NCI-H1436 (cell line): ENCODE measurements at places on chromosomes 16 and 17.

DNA sequence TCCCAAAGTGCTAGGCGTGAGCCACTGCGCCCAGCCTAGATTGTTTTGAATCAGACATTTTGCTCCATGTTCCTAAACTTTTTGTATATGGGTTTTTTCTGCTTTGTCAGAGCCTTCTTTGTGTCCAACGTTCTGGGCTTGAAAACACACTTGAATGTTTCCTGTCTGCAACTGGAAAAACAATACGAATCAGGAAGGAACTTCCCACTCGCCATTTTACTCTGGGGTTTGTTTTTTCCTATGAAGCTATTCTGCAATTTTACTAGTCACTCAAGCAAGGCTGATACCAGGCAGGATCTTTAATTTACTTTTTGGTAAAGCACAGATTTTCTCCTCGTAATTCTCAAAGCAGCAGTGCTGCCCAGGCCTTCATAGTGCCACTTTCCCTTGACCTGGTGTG lies 31.6 kb downstream of the ARHGAP17 start:
- DNase-seq = no peak

DNA sequence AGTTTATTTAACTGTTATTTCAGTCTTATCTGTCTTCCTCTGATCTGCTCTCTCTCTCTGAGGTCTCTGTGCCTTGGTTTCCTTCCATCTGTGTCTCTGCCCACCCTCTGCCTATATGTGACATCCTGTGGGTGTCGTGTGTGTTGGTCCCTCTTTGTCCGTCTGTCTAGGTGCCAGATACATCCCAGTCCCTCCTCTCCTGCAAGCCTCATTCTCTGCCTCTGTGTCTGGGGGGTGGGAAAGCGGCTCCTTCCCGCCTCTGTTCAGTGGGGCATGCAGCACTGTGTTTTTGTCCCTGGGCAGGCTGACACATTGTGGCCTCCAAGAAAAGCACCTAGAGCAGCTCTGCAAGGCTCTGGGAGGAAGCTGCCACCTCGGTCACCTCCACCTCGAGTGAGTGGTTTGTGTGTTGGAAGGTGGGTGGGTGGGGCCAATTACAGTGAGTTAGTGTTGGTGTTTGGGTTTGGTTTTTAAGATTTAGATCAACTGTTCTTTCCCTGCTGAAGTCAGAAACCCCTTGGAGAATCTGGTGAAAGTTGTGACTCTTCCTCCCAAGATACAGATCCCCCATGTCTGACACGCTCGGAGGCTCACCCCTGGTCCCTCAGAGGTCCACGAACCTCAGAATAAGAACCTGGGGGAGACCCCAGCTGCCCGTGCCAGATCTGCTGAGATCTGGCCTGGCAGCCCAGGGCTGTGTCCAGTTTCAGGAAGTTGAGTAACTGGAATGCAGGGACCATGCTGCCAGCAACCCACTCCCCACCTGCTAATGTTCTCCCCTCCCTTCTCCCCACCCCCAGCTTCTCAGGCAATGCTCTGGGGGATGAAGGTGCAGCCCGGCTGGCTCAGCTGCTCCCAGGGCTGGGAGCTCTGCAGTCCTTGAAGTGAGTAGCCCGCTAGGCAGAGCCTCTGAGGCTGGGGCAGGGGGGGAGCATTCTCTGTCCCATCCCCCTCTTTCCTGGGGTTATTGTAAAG lies 50.9 kb upstream of the CPNE2 start:
- no peak for DNase-seq

GRCh38 chr17:28972437-28972836 lies 21.1 kb upstream of the PHF12 start:
- DNase-seq = no peak

DNA sequence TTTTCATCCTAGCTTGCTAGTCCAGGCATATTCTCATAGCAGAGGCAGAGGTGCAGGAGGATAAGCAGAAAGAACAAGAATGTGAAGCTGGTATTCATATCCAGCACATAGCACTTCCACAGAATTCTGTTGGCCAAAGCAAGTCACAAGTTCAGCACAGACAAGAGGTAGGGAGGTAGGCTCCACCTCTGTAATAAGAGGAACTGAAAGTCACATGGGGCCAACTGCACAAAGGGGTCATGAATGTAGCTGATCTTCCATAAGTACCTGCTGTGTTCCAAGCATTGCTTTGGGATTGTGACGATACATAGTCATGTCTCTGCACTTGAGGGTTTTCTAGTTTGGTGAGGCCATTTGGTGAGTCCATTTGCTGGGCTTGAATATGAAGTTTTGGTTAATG lies 110.8 kb upstream of the MPHOSPH6 start:
- no peak for DNase-seq

DNA sequence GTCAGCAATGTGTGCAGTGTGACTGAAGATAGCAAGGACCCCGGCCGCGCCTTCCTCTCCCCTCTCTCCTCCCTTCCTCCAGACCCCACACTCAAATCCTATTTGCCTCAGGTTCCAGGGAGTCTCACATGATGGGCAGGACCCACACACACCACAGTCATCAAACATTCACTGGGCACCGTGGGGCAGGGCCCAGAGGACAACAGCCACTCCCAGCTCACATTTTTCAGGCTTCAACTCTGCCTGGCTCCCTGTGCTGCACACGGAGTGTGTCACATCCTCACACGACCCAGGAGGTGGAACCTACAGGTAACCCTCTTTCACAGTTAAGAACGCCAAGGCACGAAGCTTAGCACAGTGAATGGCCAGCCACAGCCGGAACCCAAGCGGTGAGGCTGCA lies 30.5 kb downstream of the PEMT start:
- DNase-seq = no peak

GRCh38 chr16:54053891-54054820 lies 232.4 kb downstream of the IRX3 start:
- DNase-seq = peak; percentile 53

GRCh38 chr17:39928858-39929645 lies 1.5 kb downstream of the LRRC3C start:
- DNase-seq = no peak

DNA sequence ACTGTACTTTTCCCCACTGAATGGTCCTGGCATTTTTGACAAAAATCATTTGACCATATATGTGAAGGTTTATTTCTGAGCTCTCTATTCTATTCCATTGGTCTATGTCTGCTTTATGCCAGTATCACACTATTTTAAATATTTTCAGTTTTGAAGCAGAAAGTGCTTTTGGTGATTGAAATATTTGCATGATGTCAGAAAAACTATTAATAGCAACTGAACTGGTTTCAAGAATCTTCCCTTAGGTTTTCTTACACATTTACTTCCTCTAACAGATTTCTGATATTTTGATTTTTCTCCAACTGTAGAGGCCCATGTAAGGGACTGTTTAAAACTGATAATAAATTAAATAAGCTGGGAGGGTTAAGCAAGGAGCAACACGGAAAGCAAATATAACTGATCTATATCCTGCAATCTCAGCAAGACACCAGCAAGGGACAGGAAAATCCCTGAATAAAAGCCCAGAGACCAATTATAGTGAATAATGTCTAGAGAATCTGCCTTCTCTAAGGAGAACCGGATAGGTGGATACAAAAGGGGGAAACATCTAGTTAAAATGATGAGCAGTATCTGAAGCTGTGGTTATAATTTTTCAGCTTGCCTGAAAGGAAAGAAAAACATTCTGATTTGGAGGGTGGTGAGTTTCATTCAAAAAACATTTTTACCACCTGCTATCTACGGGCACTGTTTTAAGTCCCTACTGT lies 80.9 kb upstream of the STAC2 start:
- DNase-seq = no peak

- DNase-seq = no peak
Measured at GRCh38 chr16:20372701-20373100, 20.2 kb upstream of the UMOD start.

DNA sequence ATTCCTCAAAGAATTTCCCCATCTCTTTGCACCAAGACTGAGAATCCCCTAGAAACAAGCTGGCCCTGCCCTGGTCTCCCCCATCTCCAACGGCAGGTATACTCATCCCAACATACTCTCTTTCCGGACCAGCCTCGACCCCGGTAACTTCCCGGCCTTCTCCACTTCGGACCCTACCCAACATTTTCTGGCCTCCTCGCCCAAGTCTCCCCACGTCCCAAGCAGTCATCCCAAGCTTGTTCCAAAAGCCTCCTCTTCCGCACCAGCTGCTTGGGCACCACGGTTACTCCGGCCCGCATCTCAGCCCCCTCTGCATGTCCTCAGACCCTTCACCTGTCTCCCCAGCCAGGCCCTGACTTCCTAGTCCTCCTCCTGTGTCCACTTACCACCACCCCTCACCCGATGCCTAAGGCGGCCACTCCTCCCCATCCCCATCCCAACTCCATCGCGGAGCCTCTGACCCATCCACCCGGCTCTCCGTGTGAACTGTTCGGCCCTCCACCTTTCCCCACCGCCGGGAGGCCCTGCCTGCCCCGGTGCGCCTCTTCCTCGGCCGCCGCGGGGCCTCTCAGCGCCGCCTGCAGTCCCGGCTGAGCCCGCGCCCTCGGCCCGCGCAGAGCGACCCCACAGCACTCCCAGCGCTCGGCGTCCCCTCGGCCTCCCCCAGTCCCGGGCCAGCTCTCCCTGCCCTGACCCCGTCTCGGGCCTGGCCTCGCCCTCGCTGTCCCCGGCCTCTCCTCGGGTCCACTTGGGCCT lies 994 bp downstream of the PITPNA start:
- no peak for DNase-seq

DNA sequence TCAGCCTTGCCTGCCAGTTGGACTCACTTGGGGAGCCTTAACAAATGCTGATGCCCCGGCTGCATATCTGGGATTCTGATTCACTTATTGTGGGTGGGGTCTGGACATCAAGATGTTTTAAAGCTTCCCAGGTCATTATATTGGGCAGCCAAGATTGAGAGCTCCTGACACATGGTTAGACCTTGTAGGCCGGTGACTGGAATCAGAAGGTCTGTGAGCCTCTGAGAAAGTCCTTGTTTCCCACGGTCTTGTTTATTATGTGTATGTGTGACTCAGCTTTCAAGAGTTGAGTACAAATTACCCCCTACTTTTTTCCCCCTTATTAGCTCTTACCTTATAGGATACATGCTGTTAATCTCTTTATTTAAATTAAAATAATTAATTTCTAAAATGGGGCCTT lies 103.5 kb downstream of the ABCC1 start:
- no peak for DNase-seq

GRCh38 chr17:74210191-74211140 lies 2.9 kb upstream of the TTYH2 start:
- DNase-seq = peak; percentile 52

GRCh38 chr17:5759501-5759925 lies 175.2 kb upstream of the NLRP1 start:
- DNase-seq = no peak

- no peak for DNase-seq
Measured at GRCh38 chr17:20925091-20925490, 117.7 kb downstream of the USP22 start.
